Iris pigment epithelial cell (primary cell): ENCODE measurements at places on chromosomes 2 and 18.
A peak's percentile ranks its signal among the peaks of the same experiment; 100 is the strongest.

- DNase-seq = no peak
These were observed 105.3 kb upstream of the SIX3 start for GRCh38 chr2:44836174-44836573.

- no peak for DNase-seq
These were observed 66.8 kb downstream of the EPB41L5 start for GRCh38 chr2:120079647-120080046.

DNA sequence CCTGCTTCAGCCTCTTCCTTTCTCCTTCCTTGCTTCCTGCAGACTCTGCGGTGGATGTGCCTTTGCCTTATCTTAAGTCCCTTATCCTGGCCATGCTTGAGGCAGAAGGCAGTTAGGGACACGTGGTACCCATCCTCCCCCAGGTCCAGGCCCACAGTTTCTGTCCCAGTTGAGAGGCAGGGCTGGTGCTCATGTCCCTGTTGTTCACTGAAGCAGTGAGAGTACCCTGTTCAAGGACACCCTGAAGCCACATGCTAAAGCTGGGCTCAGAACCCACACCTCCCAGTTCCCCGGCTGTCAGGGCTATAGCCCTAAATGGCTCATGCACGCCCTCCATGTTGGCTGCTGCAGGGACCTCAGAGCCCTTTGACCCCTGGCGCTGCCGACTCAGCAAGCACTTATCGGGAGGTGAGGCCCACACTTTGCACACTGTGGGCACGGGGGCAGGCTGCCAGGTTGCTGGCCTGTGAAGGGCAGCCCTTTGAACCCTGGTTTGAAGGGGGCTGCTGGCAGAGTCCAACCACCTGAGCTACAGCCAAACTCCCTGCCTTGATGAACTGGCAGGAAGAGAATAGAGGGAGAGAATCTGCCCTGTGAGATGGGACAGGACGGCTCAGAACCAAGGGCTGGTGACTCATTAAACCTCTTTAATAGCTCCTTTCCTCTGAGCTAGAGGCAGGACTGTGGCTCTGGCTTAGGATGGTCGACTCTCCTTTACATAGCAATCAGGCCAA lies 6.3 kb downstream of the KHK start:
- DNase-seq = no peak

GRCh38 chr2:38765551-38765950 lies 12.5 kb upstream of the GEMIN6 start:
- DNase-seq = no peak

GRCh38 chr2:181106229-181106628 lies 125.8 kb downstream of the UBE2E3 start:
- peak; percentile 42 for DNase-seq

DNA sequence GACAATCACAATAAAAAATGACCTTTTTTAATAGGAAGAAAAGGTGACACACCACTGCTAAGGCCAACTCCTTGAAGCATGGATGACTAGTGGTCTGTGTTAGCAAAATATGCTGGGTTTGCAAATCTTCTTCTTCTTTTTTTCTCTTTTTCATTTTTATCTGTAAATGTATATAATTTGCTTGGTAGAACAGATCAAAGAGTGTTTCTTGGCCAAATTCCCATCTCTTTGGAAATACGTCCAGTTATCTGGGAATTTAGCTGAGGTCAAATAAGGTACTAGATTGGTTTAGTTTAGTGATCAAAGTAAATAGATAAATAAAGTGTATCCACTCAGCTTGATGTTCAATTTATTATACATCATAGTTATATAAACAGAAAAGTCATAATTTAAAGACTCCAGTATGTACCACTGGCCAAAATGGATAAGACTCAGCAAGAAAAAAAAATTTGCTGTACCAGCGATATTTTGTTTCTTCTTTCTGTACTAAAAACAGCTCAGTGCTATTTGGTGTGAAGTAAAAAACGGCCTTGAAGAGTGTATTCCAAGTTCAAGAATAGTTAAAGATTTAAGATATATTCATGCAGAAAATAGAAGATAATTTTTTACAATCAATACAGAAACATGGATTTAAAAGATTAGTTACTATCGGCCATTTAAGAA lies 738.6 kb upstream of the PIK3C3 start:
- no peak for DNase-seq

GRCh38 chr2:181313845-181314244 lies 143.3 kb upstream of the ITGA4 start:
- DNase-seq = no peak

- DNase-seq = no peak
These were observed 56.6 kb upstream of the UGP2 start for GRCh38 chr2:63785096-63785495.

DNA sequence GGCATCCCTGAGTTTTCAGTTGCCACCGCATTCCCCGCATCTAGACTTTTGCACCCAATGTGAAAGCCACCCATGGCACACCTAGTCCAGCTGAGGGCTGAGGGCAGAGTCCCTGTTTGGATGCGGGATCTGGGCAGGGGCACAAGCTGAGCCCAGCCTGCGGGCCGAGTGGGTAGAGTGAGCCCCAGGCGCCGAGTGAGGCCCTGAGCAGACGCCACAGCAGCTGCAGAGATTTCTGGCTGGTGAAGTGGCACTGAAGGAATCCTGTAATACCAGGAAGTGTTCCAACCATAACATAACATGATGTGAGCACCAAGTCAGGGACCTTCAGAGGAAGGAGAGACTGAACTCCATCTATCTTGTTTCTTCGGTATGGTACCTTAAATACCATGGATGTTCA lies 27.7 kb upstream of the FRZB start:
- DNase-seq = no peak

DNA sequence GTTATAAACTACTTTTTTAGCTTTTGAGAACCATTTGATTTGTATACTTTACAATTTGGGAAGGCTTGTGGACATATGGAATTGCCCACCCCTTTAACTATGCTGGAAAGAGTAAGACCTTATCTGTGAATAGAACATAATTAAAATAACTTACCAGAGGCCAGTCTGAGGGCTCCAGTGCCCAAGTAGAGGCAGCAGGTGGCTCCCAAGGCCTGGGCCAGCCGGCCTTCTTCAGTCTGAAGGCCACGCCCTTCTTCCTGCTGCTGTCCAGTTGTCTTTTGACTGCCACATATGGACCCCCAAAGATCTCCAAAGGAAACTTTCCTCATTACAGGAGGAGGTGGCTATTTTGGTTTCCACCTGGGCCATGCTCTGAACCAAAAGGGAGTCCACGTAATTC lies 12.0 kb upstream of the IL18RAP start:
- DNase-seq = no peak

DNA sequence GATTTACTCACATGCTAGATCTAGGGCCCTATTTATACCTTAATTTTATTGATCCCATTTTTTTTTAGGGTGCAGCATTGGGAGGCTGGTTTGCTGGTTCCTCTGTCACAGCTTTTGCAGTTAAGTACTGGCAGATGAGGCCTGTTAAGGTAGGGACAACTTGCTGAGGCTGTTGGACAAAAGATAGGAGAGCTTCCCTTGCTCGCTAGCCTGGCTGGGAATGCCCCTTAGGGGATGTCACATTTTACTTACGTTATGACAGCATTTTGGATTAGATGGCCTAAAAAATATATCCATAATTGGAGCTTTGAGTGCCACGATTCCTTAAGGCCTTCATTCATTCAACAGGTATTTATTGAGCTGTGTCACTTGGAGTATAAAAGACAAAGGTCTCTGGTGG lies 8.2 kb downstream of the LGALSL start:
- DNase-seq = no peak

GRCh38 chr2:25618676-25619075 lies 54.7 kb downstream of the DTNB start:
- DNase-seq = peak; percentile 85

DNA sequence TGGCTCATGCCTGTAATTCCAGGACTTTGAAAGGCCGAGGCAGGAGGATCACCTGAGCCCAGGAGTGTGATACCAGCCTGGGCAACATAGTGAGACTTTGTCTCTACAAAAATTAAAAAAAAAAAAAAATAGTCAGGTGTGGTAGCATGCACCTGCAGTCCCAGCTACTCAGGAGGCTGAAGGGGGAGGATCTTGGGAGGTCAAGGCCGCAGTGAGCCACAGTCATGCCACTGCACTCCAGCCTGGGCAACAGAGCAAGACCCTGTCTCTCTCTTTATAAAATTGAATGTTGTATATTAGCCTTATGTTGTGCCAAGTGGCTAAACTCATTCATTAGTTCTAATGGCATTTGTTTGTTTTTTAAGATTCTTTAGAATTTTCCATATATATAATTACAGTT lies 207.7 kb upstream of the COPS8 start:
- no peak for DNase-seq

DNA sequence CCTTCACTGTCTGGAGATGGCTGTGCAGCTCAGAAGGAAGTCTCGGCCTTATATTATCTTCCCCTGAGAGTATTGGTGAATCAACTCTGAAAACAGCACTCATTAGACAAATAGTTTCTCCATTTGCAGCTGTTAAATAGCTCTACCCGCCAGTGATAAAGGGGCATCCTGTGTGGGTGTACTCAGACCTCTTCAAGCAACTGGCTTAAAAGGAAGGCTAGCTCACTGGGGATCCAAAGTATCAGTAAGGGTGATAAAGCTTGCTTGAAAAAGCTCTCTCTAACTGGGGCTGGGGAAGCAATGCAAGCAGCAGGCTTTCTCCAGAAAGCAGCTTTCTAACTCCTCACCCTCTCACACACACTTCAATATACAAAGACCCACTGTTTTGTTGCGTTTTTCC lies 64.9 kb upstream of the PSMD14 start:
- no peak for DNase-seq

- DNase-seq = no peak
These were observed 45.3 kb downstream of the SP110 start for GRCh38 chr2:230174466-230174865.

DNA sequence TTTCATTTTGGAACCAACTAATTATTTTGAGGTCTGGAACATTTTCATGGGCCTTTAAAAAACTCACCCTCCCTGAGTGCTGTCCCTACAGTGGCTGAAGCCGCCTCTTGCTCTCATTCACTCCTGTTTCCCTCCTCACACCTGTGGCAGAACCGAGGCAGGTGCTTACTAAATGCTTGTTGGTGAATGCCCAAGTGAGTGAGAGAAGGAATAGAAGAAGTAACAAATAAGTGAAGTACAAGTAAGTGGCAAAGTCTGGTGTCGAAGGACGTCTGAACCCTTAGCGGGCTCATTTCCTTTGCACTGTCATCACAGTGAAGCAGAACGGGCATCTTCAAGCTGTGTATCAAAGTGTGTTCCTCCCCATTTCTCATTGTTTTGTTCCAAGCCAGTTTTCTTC lies 135.2 kb downstream of the RHBDD1 start:
- DNase-seq = no peak

GRCh38 chr18:505483-506122 lies 5.1 kb upstream of the COLEC12 start:
- DNase-seq = no peak

- no peak for DNase-seq
These were observed 5.5 kb downstream of the DSG4 start for GRCh38 chr18:31382107-31382506.

DNA sequence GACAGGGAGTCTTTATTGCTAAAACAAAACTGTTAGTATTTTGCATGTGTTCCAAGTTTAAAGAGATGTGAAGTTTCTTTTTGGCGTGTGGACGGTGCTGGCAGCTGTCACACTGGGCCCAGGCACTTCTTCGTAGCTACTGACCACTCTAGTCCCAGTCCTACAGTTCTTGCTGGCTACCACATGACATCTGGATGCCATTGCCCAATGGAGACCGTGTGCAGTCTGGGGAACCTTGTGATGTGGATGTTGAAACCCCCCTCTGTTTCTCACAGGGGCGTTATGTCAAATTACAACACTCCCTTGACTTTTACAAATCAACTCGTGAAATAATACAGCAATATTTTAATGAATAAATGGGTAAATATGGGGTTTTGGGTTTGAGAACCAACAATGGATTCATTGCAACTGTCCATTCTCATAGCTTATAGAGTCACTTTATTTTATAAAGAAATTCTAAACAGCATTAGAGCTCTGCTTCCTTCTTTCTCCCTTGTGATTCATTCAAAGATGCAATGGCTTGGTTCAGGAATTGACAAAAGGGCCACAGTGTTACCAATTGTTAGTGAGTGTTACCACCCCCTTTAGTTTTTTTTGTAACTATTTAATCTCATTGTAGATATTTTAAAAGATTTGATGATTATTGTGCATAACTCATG lies 1.2 kb downstream of the GPD2 start:
- DNase-seq = peak; percentile 74

GRCh38 chr18:78719821-78720220 lies 259.8 kb upstream of the SALL3 start:
- DNase-seq = no peak

- no peak for DNase-seq
These were observed 784.6 kb upstream of the ZEB2 start for GRCh38 chr2:145304501-145304900.

GRCh38 chr2:44120428-44120827 lies 48.2 kb upstream of the PPM1B start:
- DNase-seq = peak; percentile 93

GRCh38 chr18:23189768-23190661 lies 54.7 kb downstream of the CABLES1 start:
- no peak for DNase-seq

DNA sequence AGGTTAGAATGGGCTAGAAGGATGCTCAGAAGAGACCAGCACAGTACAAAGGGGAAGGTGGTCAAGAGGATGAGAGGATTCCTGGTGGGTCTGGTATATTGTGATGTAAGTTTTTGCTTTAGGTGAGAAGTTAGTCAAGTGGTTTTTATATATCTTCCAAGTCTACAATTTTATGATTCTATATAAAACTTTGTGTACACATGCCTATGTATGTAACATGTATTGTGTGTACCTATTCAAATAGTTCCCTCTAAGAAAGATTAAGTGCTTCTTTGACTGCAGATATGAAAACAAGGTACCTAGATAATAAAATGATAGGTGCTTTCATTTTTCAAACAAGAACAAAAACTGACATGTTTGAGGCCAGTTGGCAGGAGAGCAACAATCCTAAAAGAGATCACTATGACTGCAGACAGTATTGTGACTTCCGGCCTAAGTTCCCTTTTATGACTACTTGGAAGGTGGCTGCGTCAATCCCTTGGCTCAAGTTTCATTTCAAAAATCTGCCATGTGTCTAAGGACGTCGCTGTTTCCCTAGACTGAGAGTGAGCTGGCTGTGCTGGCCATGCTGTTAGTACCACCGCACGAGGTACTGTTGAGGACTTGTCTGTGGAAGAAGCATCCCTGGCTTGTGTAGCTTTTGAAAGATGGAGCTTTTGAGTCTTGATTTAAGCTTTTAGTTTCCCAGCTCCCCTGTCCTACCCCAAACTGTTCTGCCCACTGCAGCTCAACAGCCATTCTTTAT lies 123.1 kb downstream of the PRPF40A start:
- DNase-seq = no peak

- DNase-seq = no peak
These were observed 34.4 kb upstream of the SH3BP4 start for GRCh38 chr2:234917211-234917975.
